Stimulated activated CD4-positive, alpha-beta T cell treated with anti-CD3 and anti-CD28 coated beads, Interleukin-15, amount 100 ng/mL, for 1 hour (primary cell): ENCODE measurements at places on chromosomes 12 and 14.

GRCh38 chr12:49068879-49069506 is 786 bp downstream of the RHEBL1 start:
- no peak for DNase-seq

- DNase-seq, result no peak
Observed at GRCh38 chr14:34489324-34489723, 27.3 kb upstream of the SPTSSA start.

DNA sequence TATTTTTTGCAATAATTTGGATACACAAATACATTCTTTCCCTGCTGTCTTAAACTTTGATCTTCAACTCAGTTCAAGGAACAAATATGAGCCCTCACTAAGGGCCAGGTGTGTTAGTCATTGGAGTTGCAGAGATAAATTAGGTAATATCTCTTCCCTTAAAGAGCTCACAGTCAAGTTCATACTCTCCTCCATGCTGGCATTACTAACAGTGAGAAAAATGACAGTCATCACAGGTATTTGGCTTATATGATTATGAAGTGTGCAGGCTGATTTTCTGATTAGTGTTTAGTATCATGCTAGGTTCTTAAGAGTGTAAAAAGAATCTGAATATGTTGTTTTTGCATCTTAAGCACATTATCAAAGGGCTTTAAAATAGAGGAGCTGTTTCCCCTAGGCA is 594.7 kb downstream of the CCER1 start:
- no peak for DNase-seq

DNA sequence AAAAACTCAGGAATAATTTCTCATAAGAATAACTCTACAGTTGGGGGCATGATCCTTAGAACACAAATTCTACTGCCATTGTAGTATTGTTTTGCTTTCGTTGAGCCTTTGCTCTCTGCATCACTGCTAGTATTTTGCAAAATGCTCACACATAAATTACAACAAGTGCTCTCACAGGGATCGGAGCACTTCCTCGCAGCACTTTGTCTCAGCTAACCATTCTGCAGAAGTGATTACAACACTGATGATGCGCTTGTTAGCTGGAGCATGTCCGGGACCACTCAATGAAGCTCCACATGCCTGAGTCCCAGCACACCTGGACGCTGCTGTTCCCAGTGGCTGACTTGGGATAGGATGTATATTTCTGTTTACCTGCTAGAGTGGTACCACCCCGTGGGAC is 31.6 kb downstream of the MOAP1 start:
- no peak for DNase-seq

GRCh38 chr14:102551995-102552705 is 40.3 kb upstream of the RCOR1 start:
- no peak for DNase-seq

DNA sequence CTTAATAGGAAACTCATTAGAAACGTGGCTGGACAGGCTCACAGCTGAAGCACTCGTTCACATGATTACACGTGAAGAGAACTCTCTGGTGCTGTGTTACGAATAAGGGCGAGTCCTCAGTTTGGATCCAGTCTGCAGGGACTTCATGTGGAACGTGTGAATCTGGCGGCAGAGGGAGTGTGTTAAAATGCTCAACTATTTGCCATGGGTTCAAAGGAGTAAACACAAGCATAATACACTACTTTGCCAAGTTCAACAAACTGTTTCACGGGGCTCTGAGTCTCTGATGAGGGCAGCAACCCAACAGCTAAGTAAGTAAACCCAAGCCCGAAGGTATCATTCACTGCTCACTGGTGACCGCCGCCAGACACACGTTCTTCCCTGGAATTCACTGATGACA is 42.4 kb downstream of the NUAK1 start:
- DNase-seq, result no peak

DNA sequence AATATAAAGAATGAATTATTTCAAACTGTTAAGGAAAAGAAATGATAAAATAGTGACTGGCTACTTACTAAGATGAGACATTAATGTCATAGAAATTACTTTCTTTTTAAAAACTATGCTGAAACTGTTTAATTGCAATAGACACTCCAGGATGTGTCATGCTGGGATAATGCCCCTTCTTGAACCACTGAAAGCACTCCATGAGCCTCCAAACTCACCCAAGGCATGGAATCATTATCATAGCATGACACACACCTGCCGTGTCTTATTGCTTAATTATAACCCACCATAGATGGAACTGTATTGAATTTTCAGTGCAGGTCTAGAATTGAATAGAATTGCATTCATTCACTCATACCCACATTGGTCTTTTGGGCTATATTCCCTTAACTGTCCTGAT is 4.3 kb downstream of the MBIP start:
- DNase-seq, result no peak

DNA sequence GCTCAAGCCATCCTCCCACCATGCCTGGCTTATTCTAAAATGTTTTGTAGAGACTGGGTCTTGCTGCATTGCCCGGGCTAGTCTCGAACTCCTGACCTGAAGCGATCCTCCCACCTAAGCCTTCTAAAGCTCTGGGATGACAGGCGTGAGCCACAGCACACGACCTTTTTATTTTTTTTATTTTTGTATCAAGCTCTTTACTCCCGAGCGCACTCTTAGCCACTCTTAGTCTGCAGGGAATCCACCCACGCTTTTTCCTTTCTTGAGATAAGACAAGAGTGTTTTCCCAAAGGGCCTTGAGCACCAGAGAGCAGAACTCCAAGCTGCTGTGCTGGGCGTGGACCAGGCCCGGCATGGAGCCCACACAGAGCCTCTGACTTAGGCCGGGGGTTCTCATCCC is 23.4 kb downstream of the MAP1LC3B2 start:
- DNase-seq, result no peak

DNA sequence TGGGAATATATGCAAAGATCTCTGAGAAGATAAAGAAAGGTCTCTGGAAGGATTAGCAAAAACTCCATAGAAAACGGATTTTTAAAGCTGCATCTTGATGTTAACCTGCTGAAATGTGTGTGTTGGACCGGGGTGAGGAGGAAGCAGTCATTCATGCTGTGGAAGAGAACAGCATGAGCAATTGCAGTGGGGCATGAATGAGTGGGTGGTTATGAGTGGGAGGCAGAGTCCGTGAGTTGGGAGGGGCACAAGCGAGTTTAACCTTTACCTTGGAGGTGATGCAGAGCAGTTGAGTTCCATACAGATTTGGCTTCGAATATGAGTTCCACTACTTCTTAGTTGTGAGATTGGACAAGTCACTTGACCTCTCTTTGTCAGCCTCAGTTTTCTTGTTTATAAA is 29.4 kb upstream of the GALNT8 start:
- DNase-seq, result no peak

- DNase-seq, result no peak
Observed at GRCh38 chr12:51318846-51319599, 5.0 kb downstream of the BIN2 start.

- no peak for DNase-seq
Observed at GRCh38 chr12:7019043-7019569, 830 bp upstream of the LPCAT3 start.

DNA sequence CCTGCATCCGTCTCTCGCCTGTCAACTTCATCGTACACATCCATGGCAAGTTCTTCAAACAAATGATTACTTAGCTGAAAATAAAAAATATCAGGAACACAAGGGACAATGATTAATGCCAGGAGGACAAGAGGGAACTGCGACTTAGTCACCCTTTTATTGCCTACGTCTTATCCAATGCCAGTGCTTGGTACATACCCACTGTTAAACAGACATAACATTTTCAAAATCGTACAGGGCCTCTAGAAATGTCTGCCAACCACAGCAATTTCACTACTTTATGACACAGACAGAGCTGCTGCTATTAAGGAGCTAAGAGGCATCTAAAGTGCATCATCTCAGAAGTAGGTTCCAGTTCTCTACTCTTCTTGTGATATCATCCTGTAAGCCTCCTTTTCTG is 34.6 kb downstream of the GIT2 start:
- DNase-seq, result no peak

DNA sequence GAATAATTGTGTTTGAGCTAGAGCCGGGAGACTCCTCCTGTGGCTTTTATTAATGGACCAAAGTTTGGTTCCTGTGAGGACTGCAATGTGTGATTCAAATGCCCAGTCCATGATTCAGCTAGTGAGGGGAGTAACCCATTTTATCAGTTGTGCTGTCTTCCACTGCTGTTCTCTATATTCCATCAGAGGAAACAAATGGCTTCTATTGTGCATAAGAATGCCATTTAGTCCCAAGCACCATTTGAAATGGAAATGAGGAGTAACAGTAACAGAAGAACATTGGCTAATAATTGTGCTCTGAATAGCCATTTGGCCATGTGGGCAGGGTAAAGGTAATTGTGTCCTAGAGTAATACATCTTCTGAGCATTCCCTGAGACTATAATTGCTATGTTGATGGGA is 642.7 kb downstream of the DIO2 start:
- no peak for DNase-seq

- no peak for DNase-seq
Observed at GRCh38 chr12:115322275-115322674, 638.3 kb upstream of the TBX3 start.

GRCh38 chr12:18676141-18676540 is 61.7 kb downstream of the PLCZ1 start:
- DNase-seq, result no peak

- no peak for DNase-seq
Observed at GRCh38 chr12:73221836-73222235, 949.7 kb downstream of the TRHDE start.

- DNase-seq, result no peak
Observed at GRCh38 chr14:57981817-57982560, 116.1 kb upstream of the SLC35F4 start.

DNA sequence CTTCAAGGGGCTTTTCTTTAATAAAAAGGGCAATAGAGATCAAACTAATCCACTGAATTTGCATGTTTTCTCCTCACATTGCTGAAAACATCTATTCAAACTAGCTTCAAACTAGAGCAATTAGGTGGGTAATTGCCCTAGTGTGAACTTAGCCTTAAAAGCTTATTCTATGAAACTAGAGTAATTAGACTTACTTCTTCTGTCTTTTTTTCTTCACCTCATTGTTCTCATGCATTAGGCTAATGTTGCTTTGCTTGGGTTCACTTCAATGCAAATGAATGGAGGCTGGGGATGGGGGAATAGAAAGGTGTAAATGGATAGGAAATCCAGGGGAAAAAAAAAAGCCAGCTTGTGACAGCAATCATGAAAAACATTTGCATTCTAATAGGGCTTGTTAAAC is 414.8 kb upstream of the LMO3 start:
- no peak for DNase-seq

- no peak for DNase-seq
Observed at GRCh38 chr12:39061576-39061975, 156.2 kb upstream of the CPNE8 start.

- DNase-seq, result peak; percentile 68
Observed at GRCh38 chr14:93206793-93207467, at the start of the genes GON7 and UBR7. TSS of gene GON7 (minus strand) at chr14:93207065. CDS start at chr14:93207037, 28 bp downstream. TSS of gene UBR7 (plus strand) at chr14:93207256. CDS start at chr14:93207292, 36 bp downstream.

- no peak for DNase-seq
Observed at GRCh38 chr12:103924761-103925641, 5.2 kb upstream of the HSP90B1 start.

- no peak for DNase-seq
Observed at GRCh38 chr14:89399594-89400068, 17.4 kb downstream of the FOXN3 start.

- DNase-seq, result no peak
Observed at GRCh38 chr14:77707355-77707723, 484 bp downstream of the ALKBH1 start.

DNA sequence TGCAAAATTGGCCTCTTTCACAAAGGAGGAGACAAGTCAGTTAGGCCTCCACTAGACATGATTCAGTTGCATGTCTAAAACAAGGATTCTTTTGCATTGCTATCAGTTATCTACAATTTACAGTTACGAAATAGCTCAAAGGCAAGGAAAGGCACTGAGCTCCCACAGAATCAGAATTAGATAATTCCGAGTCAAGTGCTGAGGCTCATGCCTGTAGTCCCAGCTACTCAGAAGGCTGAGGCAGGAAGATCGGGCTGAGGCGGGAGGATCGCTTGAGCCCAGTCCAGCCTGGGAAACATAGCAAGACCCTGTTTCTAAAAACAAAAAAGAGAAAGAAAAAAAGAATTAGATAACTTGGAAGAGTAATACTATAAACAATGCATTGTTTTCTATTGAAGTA is 12.3 kb upstream of the RTRAF start:
- no peak for DNase-seq

DNA sequence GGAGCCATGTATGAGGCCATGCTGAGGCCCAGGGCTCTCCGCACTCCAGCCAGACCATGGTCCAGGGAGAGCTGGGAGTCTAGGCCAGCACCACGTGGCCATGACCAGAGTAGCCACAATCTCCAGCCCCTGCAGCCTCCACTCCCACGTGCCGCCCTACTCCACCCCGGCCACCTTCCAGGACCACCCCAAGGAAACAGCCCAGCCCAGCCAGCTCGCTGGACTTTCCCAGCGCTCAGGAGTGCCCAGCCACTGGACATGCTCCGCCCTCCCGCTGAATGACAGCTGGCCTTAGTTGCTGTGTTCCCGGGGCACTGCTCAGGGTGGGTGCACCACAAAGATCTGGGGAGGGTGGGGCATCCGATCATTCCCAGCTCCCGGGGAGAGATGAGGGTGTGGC is 2.1 kb upstream of the C14orf180 start:
- no peak for DNase-seq

- no peak for DNase-seq
Observed at GRCh38 chr12:75933101-75933500, 98.5 kb downstream of the PHLDA1 start.

DNA sequence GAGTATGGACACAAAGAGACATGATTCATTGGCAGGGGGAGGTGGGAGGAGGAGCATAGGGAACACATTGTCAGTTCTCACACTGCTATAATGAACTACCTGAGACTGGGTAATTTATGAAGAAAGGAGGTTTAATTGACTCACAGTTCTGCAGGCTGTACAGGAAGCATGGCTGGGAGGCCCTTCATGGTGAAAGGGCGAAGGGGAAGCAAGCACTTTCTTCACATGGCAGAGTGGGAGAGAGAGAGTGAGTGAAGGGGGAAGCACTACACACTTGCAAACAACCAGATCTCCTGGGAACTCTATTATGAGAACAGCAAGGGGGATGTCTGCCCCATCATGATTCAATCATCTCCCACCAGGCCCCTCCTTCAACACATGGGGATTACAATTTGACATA is 391.8 kb downstream of the BMP4 start:
- no peak for DNase-seq

GRCh38 chr12:63898764-63899337 is 54.4 kb downstream of the SRGAP1 start:
- no peak for DNase-seq

DNA sequence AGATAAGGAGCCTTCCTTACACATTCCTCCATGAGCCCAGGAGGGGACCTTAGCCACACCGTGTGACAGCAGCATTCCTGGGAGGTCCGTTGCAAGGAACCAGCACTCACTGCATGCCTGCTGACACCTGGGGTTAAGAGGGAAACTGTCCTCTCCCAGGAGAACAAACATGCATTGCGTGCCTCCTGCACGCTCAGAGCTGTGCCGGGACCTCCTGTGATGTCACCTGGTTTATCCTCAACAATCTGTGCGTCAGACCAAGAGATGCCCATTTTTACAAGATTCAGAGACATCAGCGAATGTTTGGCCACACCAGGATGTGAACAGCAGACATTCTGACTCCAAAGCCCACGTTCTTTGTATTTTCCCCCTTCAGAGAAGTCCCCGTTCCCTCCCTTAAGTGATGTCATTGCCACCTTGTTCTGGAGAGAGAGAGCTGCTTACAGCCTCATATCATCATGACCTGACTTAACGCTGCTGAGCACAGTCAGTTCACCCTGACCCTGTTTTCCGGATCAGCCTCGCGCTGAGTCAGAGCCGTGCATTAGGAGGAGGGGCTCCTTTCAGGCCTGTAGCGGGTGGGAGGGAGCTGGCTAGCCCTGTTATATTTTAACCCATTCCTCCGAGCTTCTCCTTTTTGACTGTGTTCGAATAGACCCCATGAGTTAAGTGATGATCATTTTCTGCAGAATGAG is 36.2 kb downstream of the TMEM120B start:
- DNase-seq, result no peak
